ENCODE measurements at places on chromosomes 12 and 14. TPM values are rescaled to one million over a fixed set of nuclear protein-coding genes. Genes with fewer than 3 reads are reported as not detected.

GRCh38 chr12:112589275-112589674, 170.5 kb downstream of the PTPN11 start:
- H3K36me3 ChIP-seq = no peaks in the 10 kb centered on the region
- no peak overlapping the region for H3K27ac ChIP-seq
- no peak overlapping the region for H3K4me3 ChIP-seq
- DNase-seq = no peak

DNA sequence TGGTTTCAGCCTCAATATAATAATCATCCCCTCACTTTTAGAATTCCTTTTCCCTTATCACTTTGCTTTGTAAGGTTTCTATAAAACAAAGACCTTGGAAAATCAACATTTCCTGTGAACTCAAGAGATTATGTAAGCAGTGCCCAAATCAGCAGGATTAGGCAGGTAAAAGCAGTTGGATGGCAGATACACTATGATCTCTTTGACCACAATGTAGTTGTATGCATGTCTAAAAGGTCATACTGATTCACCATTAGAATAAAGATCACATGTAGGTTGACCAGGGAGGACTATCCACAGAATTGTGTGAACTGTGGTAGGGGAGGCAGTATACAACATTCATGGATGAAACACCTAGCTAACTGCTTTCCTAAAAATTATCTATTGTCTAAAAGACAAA, 57.5 kb downstream of the DENND5B start:
- H3K36me3 ChIP-seq = peaks cover 21% of the 10 kb centered on the region
- no peaks in the 10 kb centered on the region for H3K27me3 ChIP-seq
- peaks cover 20% of the 10 kb centered on the region for H3K4me1 ChIP-seq

DNA sequence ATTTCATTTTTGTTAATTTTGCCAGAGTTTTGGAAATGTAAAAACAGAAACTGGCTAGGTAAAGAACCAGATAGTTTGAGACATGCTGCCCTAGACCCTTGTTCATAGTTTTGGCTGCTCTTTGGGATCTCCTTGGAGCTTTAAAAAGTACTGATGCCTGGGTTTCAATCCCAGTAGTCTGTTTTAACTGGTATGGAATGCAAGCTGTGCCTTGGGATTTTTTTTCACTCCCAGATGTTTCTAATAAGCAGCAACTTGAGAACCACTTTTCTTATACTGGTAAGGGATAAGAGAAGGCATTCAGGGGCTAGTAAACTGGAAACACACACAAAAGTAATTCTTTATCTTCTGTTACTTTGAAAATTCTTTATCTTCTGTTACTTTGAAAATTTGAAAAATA, 18.8 kb downstream of the SLC35F4 start:
- no peak overlapping the region for H3K4me3 ChIP-seq
- no peak overlapping the region for H3K27ac ChIP-seq
- no peaks in the 10 kb centered on the region for H3K36me3 ChIP-seq
- H3K27me3 ChIP-seq = peaks cover 45% of the 10 kb centered on the region

KLRC4 gene
- total RNA-seq = not detected

DTD2 gene
- total RNA-seq = 28.7 TPM

PRR4 gene
- total RNA-seq = 5.4 TPM

RASAL1 gene
- 0.65 TPM for total RNA-seq

DNA sequence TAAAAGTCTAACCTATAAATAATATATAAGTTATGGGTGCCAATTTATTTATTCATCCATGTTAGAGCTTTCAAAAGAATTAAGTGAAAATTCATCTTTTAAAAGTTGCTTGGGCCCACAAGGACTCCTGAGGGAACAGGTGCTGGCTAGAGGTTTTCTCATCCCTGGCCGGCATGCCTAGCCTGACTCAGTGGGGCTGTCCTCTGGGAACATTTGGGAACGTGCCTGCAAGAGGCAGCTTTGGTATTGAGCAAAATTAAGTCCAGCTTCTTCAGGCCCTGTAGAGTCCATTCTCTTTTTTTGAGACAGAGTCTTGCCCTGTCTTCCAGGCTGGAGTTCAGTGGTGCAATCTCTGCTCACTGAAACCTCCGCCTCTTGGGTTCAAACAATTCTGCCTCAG, 44.7 kb downstream of the SPTB start:
- no peaks in the 10 kb centered on the region for H3K27me3 ChIP-seq
- no peak for DNase-seq
- H3K4me3 ChIP-seq = no peak overlapping the region
- no peaks in the 10 kb centered on the region for H3K4me1 ChIP-seq
- no peak overlapping the region for H3K27ac ChIP-seq

GRCh38 chr12:21219206-21219605, 88.2 kb downstream of the SLCO1B1 start:
- no peak for DNase-seq
- no peaks in the 10 kb centered on the region for H3K4me1 ChIP-seq
- H3K27ac ChIP-seq = no peak overlapping the region
- no peak overlapping the region for H3K4me3 ChIP-seq

- H3K36me3 ChIP-seq = no peaks in the 10 kb centered on the region
- no peaks in the 10 kb centered on the region for H3K4me1 ChIP-seq
- no peak for DNase-seq
- H3K27me3 ChIP-seq = no peaks in the 10 kb centered on the region
These were observed 32.3 kb downstream of the PTHLH start for GRCh38 chr12:27940245-27940644.

KERA gene
- not detected for total RNA-seq

DNA sequence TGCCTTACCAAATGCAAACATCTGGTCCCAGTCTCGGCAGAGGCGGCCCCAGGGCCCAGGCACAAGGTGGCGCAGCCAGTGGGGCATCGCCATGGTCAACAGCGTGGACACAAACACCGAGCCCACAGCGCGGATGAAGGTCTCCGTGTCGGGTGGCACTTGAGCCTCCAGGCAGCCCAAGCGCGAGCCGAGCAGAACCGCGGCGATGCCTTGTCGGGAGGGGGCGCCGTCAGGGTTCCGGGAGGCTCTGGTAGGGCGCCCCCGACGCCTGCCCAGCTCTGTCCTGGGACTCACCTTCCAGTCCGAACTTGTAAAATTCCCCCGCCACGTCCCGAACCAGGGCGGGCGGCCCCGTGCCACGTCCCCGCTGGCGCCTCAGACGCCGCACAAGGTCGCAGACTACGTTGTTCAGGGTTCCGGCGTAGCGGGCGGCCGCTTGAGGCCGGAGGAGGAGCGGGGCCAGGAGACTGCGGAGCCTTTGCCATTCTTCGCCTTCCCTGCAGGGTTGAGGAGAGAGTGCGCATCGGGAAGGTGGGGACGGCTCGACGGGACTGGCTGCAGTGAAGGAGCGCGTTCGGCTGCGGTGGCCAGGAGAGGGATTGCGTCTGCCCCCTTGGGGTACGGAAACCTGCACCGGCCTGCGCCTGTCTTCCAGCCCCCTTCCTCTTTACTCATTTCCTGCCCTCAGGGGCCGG, 1.7 kb downstream of the CYP27B1 start:
- H3K27ac ChIP-seq = no peak overlapping the region
- peaks cover 10% of the 10 kb centered on the region for H3K36me3 ChIP-seq
- H3K4me1 ChIP-seq = peaks cover 22% of the 10 kb centered on the region

SOAT2 gene
- total RNA-seq = 0.13 TPM

GRCh38 chr12:107461222-107461975, 224.2 kb upstream of the PWP1 start:
- peak; percentile 40 for DNase-seq
- H3K27ac ChIP-seq = no peak overlapping the region
- no peaks in the 10 kb centered on the region for H3K36me3 ChIP-seq
- H3K4me3 ChIP-seq = no peak overlapping the region
- H3K4me1 ChIP-seq = peaks cover 2% of the 10 kb centered on the region

ALX1 gene
- total RNA-seq = 12.4 TPM

GRCh38 chr14:68899033-68899603, 80.0 kb downstream of the ACTN1 start:
- H3K4me1 ChIP-seq = no peaks in the 10 kb centered on the region
- H3K27ac ChIP-seq = no peak overlapping the region
- no peak for DNase-seq
- no peaks in the 10 kb centered on the region for H3K27me3 ChIP-seq

ARHGAP9 gene
- 0.90 TPM for total RNA-seq

C12orf60 gene
- 1.3 TPM for total RNA-seq

DNA sequence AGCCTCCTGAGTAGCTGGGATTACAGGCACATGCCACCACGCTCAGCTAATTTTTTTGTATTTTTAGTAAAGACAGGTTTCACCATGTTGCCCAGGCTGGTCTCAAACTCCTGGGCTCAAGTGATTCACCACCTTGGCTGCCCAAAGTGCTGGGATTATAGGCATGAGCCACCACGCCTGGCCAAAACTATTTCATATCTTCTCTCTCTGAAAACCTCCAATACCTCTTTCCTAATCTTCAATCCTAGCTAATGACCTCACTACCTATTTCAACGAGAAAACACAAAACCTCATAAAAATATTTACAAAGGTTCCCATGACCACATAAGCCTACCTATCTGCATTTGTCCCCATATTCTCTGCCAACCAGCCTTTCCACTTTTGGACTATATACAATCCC, 32.3 kb upstream of the ANKS1B start:
- H3K36me3 ChIP-seq = peaks cover 2% of the 10 kb centered on the region
- no peak for DNase-seq
- H3K4me1 ChIP-seq = no peaks in the 10 kb centered on the region
- no peaks in the 10 kb centered on the region for H3K27me3 ChIP-seq

Data from mesothelial cell of epicardium (in vitro differentiated cells).